H1 (cell line): ENCODE measurements at places on chromosomes 5 and 9. TPM values are rescaled to one million over a fixed set of nuclear protein-coding genes. Genes with fewer than 3 reads are reported as not detected.

- H3K27ac ChIP-seq = no peak overlapping the region
- H3K4me1 ChIP-seq = no peaks in the 10 kb centered on the region
- H3K27me3 ChIP-seq = no peaks in the 10 kb centered on the region
- H3K36me3 ChIP-seq = no peaks in the 10 kb centered on the region
- DNase-seq = no peak
Measured at GRCh38 chr9:76116913-76117312, 226.4 kb downstream of the PCSK5 start.

The MLANA gene
- total RNA-seq = not detected in 2 replicates

- no peaks in the 10 kb centered on the region for H3K36me3 ChIP-seq
- H3K4me1 ChIP-seq = peaks cover 3% of the 10 kb centered on the region; the same call in 1 of the 2 replicates
- H3K4me3 ChIP-seq = no peak overlapping the region
- no peaks in the 10 kb centered on the region; the same call in 1 of the 2 replicates for H3K27me3 ChIP-seq
Measured at GRCh38 chr9:87742813-87743428, 17.0 kb downstream of the CTSL start.

The LRRC19 gene
- total RNA-seq = not detected in 2 replicates

The MARCOL gene
- not detected in 2 replicates for total RNA-seq

The SHISAL2B gene
- total RNA-seq = 8.6 and 10.6 TPM in 2 replicates

The PKD2L2 gene
- not detected in 2 replicates for total RNA-seq

DNA sequence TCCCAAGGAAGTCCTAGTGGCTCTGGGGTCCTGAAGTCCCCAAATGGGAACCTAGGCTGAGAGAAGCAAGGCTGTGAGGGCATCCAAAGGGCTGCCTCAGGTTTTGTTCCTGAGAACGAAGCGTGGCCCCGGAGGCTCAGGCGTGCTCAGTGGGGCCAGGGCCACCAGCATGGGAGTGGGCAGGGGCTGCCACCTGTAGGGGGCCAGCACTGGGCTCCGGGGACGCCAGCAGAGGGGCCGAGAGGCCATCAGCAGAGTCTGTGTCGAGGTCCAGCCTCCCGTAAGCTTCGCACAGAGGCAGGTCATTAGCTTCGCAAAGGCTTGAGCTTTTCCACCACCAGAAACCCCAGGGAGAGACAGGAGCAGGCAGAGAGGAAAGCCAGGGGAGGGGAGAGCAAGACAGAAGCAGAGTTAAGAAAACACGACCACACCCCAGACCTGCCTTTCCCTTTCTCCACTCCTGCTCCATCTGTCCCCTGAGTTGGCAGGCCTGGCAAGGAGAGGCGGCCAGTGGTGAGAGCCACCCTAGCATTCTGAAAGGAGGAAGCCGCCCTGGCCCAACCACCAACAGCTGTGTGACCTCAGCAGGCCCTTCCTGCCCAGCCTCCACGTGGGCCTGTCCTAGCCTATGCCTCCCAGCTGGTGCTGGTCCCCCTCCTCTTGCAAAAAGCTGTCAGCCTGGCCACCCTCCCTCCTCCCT is 5.5 kb upstream of the SURF6 start:
- H3K4me1 ChIP-seq = peaks cover 3% of the 10 kb centered on the region
- DNase-seq = no peak
- peaks cover 47% of the 10 kb centered on the region for H3K36me3 ChIP-seq

GRCh38 chr5:39521098-39521860 is 96.5 kb upstream of the DAB2 start:
- no peaks in the 10 kb centered on the region for H3K27me3 ChIP-seq
- H3K27ac ChIP-seq = no peak overlapping the region
- DNase-seq = no peak

- H3K4me1 ChIP-seq = no peaks in the 10 kb centered on the region
- H3K27me3 ChIP-seq = no peaks in the 10 kb centered on the region
- no peak for DNase-seq
- H3K27ac ChIP-seq = no peak overlapping the region
- no peaks in the 10 kb centered on the region for H3K36me3 ChIP-seq
- H3K4me3 ChIP-seq = no peak overlapping the region
Measured at GRCh38 chr5:92409134-92409533, 1026.0 kb upstream of the ARRDC3 start.

DNA sequence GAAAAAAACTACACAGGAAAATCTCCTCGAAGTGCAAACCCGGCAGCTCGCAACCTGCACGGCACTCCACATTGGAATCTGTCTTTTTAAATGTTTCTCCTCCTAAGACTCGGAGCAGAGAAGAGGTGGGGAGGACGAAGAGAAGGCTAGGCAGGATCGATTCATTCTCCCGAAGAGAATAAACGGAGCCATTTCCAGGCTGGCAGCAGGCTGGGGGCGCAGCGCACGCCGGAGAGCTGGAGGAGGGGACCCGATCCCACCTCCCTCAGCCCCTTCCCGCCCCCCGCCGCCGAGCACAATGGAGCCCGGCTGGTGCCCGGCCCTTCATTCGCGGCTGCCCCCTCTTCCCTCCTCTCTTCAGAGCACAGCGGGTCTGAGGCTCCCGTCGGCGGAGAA is 628 bp downstream of the HOMER1 start:
- H3K36me3 ChIP-seq = no peaks in the 10 kb centered on the region
- no peaks in the 10 kb centered on the region for H3K27me3 ChIP-seq
- H3K4me3 ChIP-seq = peak overlapping the region; percentile 93
- no peak for DNase-seq
- H3K27ac ChIP-seq = peak overlapping the region; percentile 97; the same call in 1 of the 2 replicates
- peaks cover 10% of the 10 kb centered on the region for H3K4me1 ChIP-seq

- H3K36me3 ChIP-seq = no peaks in the 10 kb centered on the region
- H3K27me3 ChIP-seq = no peaks in the 10 kb centered on the region
- no peaks in the 10 kb centered on the region for H3K4me1 ChIP-seq
- no peak for DNase-seq
- H3K27ac ChIP-seq = peak overlapping the region; percentile 64
- peak overlapping the region; percentile 96 for H3K4me3 ChIP-seq
Measured at GRCh38 chr9:33289496-33289895, 820 bp upstream of the NFX1 start.

The C8G gene
- 0.80 TPM in 1 of 2 replicates, not detected in the other for total RNA-seq

DNA sequence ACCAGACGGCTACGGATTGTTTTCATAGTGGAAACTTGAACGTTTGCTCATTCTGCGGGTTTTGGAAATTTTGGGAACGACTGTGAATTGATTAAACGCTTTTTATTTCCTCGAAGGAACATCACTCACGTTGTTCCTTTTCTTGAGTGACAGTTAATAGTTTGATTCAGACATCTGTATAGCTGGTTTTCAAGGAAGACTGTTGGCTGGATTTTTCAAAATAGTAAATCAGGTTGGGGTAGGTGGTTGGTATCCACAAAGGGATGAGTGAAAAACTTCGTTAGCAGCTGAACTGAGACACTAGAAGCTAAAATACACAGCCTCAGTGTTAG is 1.1 kb downstream of the TGFBR1 start:
- peak overlapping the region; percentile 51; the same call in 1 of the 2 replicates for H3K27ac ChIP-seq
- H3K36me3 ChIP-seq = no peaks in the 10 kb centered on the region
- H3K4me3 ChIP-seq = peak overlapping the region; percentile 80

The TNFSF15 gene
- 0.11 and 0.17 TPM in 2 replicates for total RNA-seq

The DMRT3 gene
- total RNA-seq = not detected in 2 replicates

The TMED9 gene
- total RNA-seq = 156 and 160 TPM in 2 replicates

DNA sequence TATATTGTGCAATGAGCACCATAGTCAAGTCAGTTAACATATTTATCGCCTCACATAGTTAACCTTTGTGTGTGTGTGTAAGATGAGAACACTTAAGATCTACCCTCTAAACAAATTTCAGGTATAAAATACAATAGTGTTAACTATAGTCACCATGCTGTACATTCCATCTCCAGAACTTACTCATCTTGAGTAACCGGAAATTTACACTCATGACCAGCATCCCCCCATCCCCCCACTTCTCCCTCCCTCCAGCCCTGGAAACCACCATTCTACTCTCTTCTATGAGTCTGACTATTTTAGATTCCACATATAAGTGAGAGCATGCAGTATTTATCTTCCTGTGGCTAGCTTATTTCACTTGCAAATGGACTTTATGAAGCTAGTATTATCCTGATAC is 40.3 kb downstream of the ZNF354A start:
- H3K27ac ChIP-seq = no peak overlapping the region
- H3K4me3 ChIP-seq = no peak overlapping the region
- H3K4me1 ChIP-seq = no peaks in the 10 kb centered on the region
- DNase-seq = no peak
- H3K36me3 ChIP-seq = no peaks in the 10 kb centered on the region

The RALGPS1 gene
- 22.9 and 23.5 TPM in 2 replicates for total RNA-seq

The TAF1L gene
- not detected in 2 replicates for total RNA-seq

DNA sequence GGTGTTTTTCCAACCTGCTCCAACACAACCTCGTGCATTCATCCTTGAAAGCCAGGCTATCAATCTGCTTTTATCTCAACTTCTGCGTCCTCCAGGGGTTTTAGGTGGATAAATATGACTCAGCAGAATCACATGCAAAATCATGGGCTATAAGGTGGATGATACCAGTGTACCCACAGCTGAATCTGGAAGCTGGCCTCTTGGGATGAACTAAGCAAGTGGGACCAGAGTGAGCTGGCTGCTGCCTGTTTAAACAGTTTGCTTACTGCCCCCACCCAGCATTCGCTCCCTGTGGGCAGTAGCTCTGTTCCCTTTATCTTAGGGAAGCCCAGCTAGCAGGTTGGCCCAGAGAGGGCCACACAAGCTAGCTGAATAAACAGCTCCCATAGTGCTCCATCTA is 194.0 kb downstream of the CRB2 start:
- no peak overlapping the region for H3K27ac ChIP-seq
- H3K4me1 ChIP-seq = peaks cover 4% of the 10 kb centered on the region
- no peak for DNase-seq
- H3K36me3 ChIP-seq = no peaks in the 10 kb centered on the region

GRCh38 chr9:90058182-90058763 is 453.5 kb downstream of the GADD45G start:
- no peak overlapping the region for H3K27ac ChIP-seq
- no peak overlapping the region for H3K4me3 ChIP-seq
- DNase-seq = no peak
- no peaks in the 10 kb centered on the region for H3K36me3 ChIP-seq
- H3K4me1 ChIP-seq = peaks cover 3% of the 10 kb centered on the region; the same call in 1 of the 2 replicates
- H3K27me3 ChIP-seq = no peaks in the 10 kb centered on the region

DNA sequence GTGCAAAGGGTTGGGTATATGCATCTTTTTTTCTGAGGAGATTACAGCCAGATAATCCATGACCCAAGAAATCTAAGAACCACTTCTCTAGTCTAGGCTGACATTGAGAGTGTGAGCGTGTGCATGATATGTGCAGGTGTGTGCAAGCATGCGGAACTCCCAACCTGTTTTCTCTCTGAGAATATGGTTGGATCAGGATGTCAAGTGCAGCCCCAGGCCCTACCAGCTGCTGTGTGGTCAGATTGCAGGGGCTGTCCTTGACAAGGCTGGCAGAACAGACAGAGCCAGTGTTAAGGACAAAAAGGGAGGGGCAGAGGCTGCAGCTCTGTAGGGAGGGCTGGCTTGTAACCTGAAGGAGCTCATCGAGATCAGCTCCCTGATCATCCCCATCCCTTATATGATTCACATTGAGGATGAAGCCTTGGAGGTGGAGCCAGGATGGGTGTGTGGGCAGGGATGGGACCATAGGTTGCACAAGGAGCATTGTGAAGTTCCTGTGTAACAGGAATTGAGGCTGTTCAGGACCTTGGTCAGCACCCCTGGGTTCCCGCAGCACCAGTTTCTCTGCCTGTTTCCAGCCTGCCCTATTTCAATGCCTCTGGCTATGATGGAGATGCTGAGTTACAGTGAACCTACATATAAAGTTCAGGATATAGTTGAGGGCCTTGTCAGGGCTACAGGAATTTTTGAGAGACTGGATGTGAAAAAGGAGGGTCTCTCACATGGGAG is 52.6 kb upstream of the ARAP3 start:
- H3K4me3 ChIP-seq = no peak overlapping the region
- H3K27ac ChIP-seq = no peak overlapping the region
- H3K27me3 ChIP-seq = no peaks in the 10 kb centered on the region
- peaks cover 12% of the 10 kb centered on the region for H3K4me1 ChIP-seq
- H3K36me3 ChIP-seq = no peaks in the 10 kb centered on the region

The IFNB1 gene
- total RNA-seq = not detected in 2 replicates

- no peak for DNase-seq
- H3K4me3 ChIP-seq = no peak overlapping the region
- no peak overlapping the region for H3K27ac ChIP-seq
- H3K4me1 ChIP-seq = peaks cover 29% of the 10 kb centered on the region
- H3K36me3 ChIP-seq = no peaks in the 10 kb centered on the region
Measured at GRCh38 chr5:177450667-177451424, 4.2 kb downstream of the PRR7 start.

DNA sequence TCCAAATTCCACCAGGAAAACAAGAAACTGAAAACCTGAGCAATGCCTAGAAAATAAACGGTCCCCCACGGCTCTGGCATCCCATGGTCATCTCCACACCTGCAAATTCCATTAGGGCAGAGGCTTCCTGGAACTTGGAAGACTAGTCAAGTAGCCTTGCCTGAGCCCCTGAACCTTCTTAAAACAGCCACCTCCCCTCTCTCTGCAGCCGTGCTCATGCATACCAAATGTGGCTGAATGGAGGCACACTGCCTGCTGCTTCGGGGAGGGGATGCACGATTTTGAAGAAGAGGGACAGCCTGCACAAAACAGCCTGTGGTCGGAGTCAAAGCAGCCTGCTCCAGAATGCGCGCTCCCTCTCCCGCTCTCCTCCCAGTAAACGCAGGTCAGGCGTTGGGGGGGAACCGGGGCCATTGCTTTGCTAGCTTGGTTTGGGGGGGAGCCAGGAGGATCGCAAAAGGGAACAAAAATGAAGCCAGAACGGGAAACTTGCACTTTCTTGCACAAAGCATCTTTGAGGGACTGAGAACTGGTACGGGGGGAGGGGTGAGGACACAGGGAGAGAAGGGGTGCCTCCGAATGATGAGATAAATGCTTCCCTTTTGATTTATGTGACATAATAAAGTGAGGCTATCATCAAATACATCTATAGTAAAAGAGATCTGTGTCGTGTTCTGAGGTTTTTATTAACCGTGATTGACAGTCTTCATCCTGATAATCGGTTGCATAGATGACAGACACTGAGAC is at the start of gene TRPM3:
Gene TRPM3 (minus strand): TSS at position 347 of the 747 bp plus-strand sequence. CDS start 267 bp downstream, at position 80.
- H3K4me3 ChIP-seq = peak within 1 kb of the TSS; percentile 64
- H3K36me3 ChIP-seq = no peaks in the 10 kb centered on the region
- peak within 1 kb of the TSS; percentile 90 for H3K27ac ChIP-seq
